Astrocyte of the hippocampus (primary cell): ENCODE measurements at places on chromosomes 12 and 14.
A peak's percentile ranks its signal among the peaks of the same experiment; 100 is the strongest.

GRCh38 chr12:76568888-76569551 is 9.4 kb upstream of the OSBPL8 start:
- DNase-seq: no peak

DNA sequence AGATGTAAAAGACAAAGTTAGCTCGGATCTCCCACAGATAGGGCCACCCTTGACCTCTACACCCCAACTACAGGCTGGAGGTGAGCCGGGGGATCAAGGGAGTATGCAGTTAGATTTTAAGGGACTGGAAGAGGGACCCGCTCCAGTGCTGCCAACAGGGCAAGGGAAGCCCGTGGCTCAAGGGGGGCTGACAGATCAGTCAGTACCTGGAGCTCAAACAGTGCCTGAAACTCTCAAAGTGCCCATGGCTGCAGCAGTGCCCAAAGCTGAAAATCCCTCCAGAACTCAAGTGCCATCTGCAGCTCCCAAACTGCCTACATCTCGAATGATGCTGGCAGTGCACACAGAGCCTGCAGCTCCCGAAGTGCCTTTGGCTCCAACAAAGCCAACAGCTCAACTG is 10.4 kb downstream of the NYNRIN start:
- DNase-seq: no peak

DNA sequence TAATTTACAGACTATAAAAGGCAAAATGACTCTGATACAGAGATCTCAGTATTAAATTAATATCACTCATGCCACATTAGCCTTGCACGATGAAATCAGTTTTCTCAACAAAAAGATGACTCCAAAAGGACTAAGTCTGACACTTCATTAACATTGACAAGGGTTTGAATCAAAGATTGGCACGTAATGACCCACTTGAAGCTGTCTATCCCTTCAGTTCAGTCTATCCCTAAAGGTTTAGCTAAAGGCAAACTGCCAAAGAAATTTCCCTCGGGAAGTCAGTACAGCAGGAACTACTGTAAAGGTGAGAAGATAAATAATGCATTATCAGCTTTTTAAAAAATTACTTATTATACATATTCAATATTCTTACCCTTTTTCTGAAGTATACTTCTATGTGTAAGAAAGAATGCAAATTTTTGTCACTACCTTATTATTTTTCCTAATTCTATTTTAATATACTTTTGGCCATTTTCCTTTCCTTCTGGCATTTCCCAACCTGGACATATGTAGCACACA is 127.1 kb downstream of the NELL2 start:
- no peak for DNase-seq

DNA sequence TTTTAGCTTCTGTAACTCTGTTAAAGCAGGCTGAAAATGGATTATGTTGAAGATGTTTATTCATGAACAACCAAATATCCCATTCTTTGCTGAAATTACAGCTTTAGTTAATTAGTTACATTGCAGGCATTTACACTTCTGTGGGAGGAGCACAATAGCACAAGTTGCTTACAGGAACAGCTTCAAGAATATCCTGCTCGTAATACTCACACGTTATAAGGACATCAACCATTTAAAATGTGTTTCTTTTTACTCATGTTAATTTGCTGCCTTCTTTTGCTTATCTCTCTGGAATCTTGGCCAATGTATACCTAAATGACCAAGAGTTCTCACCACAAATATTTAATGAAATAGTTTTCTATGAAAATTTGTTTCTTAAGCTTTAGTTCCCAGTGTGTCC is 305.2 kb upstream of the SYT1 start:
- DNase-seq: peak; percentile 65

DNA sequence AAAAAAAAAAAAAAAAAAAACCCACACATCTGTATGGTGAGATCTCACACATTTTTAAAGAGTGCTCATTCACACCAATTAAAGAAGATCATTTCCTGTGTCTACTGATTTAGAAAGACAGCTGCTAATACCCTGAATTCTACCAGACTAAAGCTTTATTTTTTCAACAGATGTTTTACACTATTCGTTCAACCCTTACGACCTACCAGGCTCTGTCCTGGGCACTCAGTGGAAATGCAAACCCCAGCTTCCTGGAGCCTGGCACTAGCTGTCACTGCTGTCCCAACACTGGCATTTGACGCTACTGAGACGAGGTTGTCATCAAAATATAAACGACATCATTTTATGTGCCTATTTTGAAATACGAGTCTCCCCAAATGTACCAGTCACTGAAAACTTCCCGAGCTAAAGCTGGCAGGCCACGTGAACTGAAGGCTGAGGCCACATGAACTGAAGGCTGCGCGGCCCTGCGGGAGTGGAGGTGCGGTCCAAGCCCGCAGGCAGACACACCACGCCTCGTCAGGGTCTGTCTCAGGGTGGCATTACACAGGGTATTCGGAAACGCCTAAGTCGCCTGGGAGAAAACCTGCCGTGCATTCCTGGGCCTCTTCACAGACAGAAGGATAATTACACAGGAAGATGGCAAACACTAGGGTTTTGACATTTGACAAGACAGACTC is 27.2 kb downstream of the SLC15A4 start:
- no peak for DNase-seq

GRCh38 chr12:71942703-71943102 is 4.1 kb downstream of the TPH2 start:
- DNase-seq: no peak

DNA sequence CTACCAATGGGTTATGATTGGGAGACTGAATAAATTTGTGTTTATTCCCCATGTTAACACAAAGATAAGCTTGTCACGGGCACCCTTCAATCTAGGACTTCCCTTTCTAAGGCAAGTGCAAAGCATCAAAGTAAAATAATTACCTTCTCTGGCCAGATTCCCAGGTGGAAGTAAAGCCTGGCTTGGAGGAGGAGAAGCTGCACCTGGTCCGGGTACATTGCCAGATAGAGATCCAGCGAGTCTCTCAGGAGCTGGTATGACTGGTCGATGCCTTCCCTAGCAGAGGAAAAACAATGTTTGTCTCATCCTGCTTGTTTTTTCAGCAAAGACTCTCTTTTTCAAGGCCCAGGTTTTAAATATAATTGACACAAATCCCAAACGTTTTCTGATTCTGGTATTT is 24.9 kb downstream of the FBXO21 start:
- DNase-seq: no peak

- no peak for DNase-seq
Observed at GRCh38 chr14:64987438-64987767, 708 bp downstream of the FNTB start.

GRCh38 chr12:120072472-120073249 is 43.9 kb downstream of the RAB35 start:
- no peak for DNase-seq

DNA sequence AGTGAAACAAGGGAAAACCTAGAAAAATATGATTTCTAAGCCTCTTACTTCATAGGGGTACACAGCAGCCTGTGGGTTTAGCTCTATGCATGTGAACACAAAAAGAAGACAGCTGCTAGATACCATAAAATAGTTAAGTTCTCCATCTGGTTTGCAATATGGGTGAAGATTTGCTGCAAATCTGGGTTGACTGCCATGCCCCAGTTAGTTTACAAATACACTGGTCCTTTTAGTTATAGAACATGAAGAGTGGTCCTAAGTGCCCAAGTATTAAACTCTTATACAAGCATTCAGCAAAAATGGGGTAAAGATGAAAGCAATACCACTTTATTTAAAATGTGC is 176.1 kb downstream of the AEBP2 start:
- DNase-seq: no peak

DNA sequence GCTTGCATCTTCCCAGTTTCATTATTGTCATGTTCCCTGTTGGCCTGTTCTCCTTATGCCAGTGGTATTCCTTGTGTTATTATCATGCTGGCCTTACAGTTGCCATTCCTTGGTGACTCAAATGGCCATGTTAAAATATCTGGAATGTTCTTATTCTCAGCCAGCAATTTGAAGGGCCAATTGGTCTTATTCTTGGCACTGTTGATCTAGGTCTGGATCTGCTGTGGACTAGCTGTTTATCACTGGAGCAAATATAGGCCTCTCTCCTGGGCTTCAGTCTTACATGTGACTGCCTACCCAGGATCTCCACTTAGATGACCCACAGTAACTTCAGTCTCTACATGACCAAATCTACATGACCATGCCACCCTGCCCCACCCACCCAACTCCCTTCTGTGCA is 5.4 kb downstream of the CIPC start:
- DNase-seq: no peak

- no peak for DNase-seq
Observed at GRCh38 chr12:60075091-60075490, 479.3 kb downstream of the SLC16A7 start.

DNA sequence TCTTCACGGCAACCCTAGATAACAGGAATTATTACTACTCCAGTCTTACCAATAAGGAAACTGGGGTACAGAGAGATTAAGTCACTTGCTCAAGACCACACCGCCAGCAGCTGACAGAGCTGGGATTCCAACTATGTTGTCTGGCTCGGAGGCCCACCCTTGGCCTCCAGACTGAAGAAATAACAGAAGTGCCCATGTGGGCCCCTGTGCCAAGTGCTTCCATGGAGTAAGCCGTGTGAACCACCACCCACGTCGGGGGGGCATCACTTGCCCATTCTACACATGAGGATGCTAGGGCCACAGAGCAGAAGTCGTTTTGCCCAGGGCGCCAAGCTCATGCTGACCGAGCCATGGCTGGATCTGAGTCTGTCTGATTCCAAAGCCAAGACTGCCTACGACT is 926 bp upstream of the CMKLR1 start:
- no peak for DNase-seq

GRCh38 chr14:94175011-94175745 is 1.1 kb downstream of the PPP4R4 start:
- DNase-seq: no peak

DNA sequence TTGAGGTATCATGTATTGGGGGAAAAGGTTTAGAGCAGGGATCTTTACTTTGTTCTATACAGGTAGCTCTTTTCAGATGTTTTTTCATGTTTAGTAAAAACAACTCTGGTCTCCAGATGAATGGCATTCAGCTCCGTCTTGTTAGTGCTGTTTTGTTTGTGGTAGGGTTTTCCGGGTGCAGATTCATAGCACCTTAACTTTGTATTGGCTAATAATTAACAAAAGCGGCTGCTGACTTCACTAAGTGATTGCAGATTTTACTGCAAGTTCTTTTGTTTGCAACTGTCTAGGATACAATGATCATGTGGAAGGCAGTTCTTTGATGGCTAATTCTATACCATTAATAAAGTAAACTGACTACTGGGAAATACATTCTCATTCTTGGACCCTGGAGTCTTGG is 32.2 kb upstream of the BHLHE41 start:
- no peak for DNase-seq

DNA sequence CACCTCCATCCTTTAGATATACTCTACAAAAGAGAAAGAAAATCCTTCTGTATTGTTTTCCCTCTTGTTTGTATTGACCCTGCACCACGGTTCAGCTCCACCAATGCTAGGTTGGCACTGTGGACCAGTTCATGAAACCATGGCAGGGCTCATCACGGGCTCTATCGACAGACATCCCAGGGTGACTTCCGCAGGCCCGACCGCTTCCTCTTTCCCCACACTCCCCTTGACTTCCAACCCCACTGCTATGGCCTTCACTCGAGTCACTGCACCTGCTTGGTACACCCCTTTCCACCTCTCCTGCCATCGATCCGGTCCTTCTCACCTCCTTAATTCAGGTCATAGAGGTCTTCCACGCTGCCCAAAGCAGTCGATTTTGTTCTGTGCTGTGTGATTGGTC is 21.2 kb upstream of the AKAP5 start:
- no peak for DNase-seq

DNA sequence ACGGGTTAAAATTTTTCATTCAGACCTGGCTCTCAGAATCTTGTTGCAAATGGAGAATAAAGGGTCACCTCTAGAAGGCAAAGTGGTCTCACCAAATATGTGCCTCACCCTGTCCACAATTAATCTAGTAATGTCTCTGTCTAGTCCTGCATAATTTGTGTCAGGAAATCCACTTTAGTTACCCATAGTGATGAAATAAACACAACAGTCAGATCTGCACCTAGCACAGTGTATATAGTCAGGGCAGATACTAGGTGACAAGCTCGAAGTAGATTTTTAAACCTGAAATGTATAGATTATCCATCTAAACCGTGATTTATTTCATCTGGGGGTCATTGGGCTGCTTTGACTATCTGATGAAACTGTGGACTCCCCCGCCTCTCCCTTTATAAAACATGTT is 15.9 kb upstream of the FLVCR2 start:
- no peak for DNase-seq

DNA sequence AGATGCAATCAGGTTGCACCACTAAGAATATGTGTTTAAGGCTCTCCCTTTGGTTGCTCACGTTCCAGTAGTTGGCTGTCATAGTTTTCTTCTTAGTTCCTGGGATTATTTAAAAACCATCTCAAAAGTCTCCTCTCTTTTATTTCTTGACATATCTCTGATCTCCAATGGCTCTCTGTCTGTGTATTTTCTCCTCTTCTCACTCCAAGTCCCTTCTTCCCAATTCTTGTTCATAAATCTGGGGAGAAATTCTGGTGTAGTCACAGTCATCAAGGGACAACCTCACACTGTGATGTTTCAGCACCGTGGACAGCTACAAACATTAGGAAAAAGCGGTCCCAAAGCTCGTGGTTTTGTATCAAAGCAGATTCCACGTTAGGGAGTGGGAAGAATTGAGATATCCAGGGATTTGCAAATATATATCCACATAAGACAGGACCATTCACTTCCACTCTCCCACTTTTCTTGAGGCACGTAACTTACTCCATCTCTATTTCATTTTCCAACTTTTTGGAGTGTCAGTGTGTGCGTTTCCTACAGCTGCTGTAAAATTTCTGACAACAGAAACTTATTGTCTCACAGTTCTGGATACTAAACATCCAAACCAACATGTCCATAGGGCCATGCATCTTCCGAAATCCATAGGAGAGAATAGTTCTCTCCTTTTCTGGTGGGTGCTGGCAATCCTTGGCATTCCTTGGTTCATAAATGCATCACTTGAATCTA is 80.6 kb upstream of the TMEM233 start:
- DNase-seq: peak; percentile 49

DNA sequence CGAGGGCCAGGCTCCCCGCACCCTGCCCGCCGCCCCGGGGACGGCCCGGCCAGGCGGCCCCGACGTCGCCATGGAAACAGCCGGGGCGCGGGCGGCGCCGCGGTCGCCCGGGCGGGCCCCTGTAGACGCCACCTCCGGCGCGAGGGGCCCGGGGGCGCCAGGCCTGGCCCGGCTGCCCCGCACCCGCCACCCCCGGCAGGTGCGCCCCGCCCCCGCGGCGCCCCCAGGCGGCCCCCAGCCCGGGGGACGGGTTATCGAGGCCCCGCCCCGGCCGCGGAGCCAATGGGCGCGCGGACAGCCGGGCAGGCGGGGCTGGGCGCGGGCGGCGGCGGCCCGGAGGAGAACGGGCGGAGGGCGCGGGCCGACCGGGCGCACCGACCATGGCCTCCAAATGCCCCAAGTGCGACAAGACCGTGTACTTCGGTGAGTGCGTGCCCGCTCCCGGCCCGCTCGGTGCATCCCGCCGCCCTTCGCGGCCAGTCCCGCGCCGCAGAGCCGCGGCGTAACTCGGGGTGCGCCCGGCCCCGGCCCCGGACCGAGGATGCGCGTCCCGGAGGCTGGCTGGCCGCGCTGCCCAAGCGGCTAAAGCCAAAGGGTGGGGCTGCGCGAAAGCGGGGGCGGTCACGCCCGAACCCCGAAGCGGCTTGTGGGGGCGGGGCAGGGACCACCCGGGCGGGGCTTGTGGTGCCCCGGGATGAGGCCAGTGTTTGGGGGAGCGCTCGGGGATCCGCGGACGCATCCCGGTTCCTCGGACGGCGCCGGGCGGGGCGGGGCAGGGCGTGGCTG is at the start of gene CRIP2:
Gene CRIP2 (plus strand): TSS at position 339 of the 786 bp plus-strand sequence. CDS start 42 bp downstream, at position 381.
- DNase-seq: peak; percentile 85
